ENCODE measurements at places on chromosomes 7 and 10. TPM values are rescaled to one million over a fixed set of nuclear protein-coding genes. Genes with fewer than 3 reads are reported as not detected.
A peak's percentile ranks its signal among the peaks of the same experiment; 100 is the strongest.

The PTF1A gene
- total RNA-seq: not detected

The FEZF1 gene
- not detected for total RNA-seq

The PALD1 gene
- total RNA-seq: 21.7 TPM

The DNA2 gene
- total RNA-seq: 1.4 TPM

The EPHB6 gene
- 13.1 TPM for total RNA-seq

The ANKRD61 gene
- not detected for total RNA-seq

The IKZF1 gene
- 3.6 TPM for total RNA-seq

The MACC1 gene
- not detected for total RNA-seq

The PALS2 gene
- total RNA-seq: 5.7 TPM

The LRRC18 gene
- not detected for total RNA-seq

The GLI3 gene
- 2.2 TPM for total RNA-seq

GRCh38 chr7:99365318-99366141, 9.0 kb upstream of the ARPC1B start:
- no peak overlapping the region for H3K27ac ChIP-seq
- no peaks in the 10 kb centered on the region for H3K27me3 ChIP-seq
- peaks cover 61% of the 10 kb centered on the region for H3K36me3 ChIP-seq
- H3K4me1 ChIP-seq: no peaks in the 10 kb centered on the region

DNA sequence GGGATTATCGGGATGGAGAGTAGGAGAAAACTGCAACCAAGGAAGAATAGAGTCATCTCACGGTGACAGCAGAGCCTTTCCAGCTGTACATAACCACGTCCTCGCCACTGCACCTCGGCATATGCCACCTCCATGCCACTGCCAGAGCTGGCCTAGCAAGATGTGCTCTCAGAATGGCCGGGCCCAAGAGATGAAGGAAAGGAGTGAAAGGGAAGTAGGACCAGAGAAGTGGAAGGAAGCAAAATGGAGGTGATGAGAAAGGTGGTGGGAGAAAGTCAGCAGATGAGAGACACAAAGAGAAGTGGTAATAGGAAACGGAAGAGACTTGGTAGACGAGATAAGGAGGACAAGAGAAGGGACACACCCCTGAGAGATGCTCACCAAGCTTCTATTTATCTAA, 8.0 kb upstream of the CALU start:
- no peaks in the 10 kb centered on the region for H3K36me3 ChIP-seq
- no peaks in the 10 kb centered on the region for H3K4me1 ChIP-seq
- DNase-seq: no peak
- no peak overlapping the region for H3K4me3 ChIP-seq
- H3K27ac ChIP-seq: no peak overlapping the region

DNA sequence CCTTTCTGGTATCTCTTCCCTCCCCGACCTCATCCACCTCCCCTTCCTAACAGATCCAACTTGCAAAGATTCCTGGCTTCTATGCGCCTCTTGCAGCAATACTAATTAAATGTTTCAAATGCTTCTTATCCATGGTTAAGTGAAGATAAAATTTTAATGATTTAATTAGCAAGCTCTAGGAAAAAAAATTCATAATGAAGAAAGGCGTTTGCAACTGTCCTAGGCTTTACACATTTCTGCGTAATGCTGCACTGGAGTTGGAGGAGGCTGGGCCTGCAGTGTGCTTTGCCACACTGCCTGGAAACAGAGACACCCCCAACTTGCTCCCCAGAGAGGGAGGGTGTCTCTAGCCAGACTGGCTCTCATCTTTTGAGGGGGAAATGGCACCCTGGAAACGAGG, 123.9 kb upstream of the CARD11 start:
- no peaks in the 10 kb centered on the region for H3K4me1 ChIP-seq
- H3K27ac ChIP-seq: no peak overlapping the region
- no peaks in the 10 kb centered on the region for H3K36me3 ChIP-seq
- H3K4me3 ChIP-seq: no peak overlapping the region
- no peak for DNase-seq
- H3K27me3 ChIP-seq: no peaks in the 10 kb centered on the region

DNA sequence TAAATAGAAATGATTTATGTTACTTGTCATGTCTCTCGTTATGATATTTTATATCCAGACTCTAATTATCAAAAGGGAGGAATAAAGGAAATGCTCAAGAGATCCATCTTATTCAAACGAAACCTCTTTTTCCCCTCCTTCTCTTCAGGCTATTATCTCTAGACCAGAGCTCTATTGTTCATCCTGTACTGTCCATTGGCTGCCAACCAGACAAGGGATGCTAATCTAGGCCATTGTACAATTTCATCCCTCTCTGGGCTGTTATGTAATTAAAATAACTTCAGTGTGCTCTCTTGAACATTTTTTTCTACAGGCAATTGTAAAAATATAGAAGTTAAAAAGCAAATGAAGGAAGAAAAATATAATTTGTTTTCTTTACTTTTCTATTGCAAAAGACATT, 220.4 kb downstream of the HDAC9 start:
- no peak overlapping the region for H3K4me3 ChIP-seq
- DNase-seq: no peak

DNA sequence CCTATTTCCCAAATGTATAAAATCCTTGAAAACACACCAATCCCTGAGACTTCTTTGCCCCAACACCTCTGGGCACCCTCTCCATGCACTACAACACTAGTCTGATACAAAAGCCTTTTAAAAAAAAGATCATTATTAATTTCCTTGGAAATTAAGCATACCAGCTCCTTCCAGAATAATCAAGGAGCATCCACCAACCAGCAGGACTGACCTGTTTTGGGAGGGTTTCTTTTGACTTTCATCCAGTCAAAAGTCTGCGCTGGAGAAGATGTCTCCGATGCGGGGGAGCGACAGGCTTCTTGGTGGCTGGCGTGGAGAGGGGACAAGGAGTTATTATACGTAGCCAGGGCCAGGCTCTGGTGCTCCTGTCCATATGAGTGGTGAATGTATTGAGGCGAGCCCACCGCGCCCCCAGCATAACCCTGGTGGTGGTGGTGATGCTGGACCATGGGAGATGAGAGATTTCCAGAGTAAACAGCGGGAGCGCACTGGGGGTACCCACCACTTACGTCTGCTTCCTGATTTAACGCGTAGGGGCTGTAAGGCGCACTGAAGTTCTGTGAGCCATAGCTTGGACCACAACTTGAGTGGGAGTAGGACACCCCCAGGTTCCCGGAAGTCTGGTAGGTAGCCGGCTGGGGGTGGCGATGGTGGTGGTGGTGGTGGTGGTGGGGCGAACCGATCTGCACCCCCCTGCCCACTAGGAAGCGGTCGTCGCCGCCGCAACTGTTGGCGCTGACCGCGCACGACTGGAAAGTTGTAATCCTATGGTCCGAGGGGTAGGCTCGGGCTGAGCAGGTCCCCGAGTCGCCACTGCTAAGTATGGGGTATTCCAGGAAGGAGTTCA, 527 bp downstream of the HOXA1 start:
- peak overlapping the region; percentile 79 for H3K4me3 ChIP-seq
- no peaks in the 10 kb centered on the region for H3K36me3 ChIP-seq
- H3K27ac ChIP-seq: no peak overlapping the region
- no peak for DNase-seq

- no peak for DNase-seq
- no peaks in the 10 kb centered on the region for H3K36me3 ChIP-seq
- H3K27me3 ChIP-seq: no peaks in the 10 kb centered on the region
- no peak overlapping the region for H3K27ac ChIP-seq
- H3K4me3 ChIP-seq: no peak overlapping the region
Observed at GRCh38 chr10:5843686-5844344, 30.6 kb upstream of the GDI2 start.

GRCh38 chr10:80382989-80383388, 25.4 kb upstream of the PRXL2A start:
- H3K27me3 ChIP-seq: no peaks in the 10 kb centered on the region
- no peaks in the 10 kb centered on the region for H3K36me3 ChIP-seq
- peaks cover 4% of the 10 kb centered on the region for H3K4me1 ChIP-seq
- H3K4me3 ChIP-seq: no peak overlapping the region
- H3K27ac ChIP-seq: no peak overlapping the region

- no peak overlapping the region for H3K4me3 ChIP-seq
- H3K27me3 ChIP-seq: no peaks in the 10 kb centered on the region
- no peak for DNase-seq
- H3K4me1 ChIP-seq: no peaks in the 10 kb centered on the region
Observed at GRCh38 chr7:101969997-101970585, 152.7 kb downstream of the CUX1 start.

GRCh38 chr7:37181550-37181932, 267.1 kb downstream of the ELMO1 start:
- H3K4me3 ChIP-seq: no peak overlapping the region
- H3K27me3 ChIP-seq: no peaks in the 10 kb centered on the region
- no peaks in the 10 kb centered on the region for H3K4me1 ChIP-seq
- no peak for DNase-seq
- no peaks in the 10 kb centered on the region for H3K36me3 ChIP-seq
- no peak overlapping the region for H3K27ac ChIP-seq

- peak; percentile 50 for DNase-seq
- no peaks in the 10 kb centered on the region for H3K27me3 ChIP-seq
- H3K36me3 ChIP-seq: no peaks in the 10 kb centered on the region
Observed at GRCh38 chr7:4631380-4632179, 50.5 kb upstream of the FOXK1 start.

DNA sequence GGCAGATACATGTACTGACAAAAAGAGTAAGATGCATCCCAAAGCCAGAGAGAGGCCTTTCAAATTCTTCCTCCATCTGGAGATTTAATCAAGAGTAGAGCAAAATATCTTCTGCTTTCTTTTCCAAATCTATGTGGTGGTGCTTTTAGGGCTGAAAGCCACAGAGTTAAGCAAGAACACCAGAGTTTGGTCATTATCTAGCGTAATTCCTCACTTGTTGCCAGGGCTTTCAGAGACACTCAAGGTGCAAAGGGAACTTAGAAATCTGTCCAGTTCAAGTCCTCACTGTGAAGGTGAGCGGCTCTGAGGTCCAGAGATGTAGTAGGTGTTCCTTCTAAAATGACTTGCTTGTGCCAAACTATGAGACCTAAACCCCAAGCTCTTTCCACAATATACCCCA, 10.9 kb upstream of the NFE2L3 start:
- DNase-seq: no peak
- no peaks in the 10 kb centered on the region for H3K27me3 ChIP-seq
- no peaks in the 10 kb centered on the region for H3K36me3 ChIP-seq
- H3K27ac ChIP-seq: no peak overlapping the region
- no peaks in the 10 kb centered on the region for H3K4me1 ChIP-seq

Measured in ascending aorta (tissue), 2 donors.